ENCODE measurements at places on chromosomes 7 and 10.

GRCh38 chr10:21694631-21695030, 160.6 kb downstream of the MLLT10 start:
- peak; percentile 70 for DNase-seq

- DNase-seq, result no peak
Observed at GRCh38 chr7:76066716-76067503, 19.0 kb downstream of the MDH2 start.

DNA sequence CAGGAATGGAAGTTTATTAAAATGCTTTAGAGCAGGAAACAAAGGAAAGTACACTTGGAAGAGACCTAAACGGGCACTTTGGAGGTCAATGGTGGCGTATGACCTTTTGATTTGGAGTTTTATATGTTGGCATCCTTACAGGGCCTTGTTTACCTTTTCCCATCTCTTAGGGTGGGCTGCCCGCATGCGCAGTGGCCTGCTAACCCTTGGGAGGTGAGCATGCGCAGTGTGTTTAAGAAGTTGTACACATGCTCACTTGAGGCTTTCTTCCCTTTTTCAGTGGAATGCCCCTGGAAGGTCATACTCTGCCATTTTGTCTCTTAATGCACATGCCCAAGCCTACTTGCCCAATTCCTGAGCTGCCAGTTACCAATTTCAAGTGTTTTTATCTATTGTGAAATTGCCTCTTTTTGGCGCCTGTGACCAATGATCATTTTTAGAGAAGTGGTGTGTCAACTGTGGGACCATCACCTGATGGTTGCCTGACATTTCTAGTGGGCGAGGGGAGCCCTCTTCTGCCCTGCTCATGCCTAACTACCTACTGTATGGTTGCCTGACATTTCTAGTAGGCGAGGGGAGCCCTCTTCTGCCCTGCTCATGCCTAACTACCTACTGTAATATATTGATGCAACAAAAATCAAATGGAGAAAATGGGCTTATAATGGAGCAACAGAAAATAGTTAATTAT, 138.0 kb downstream of the PPP1R9A start:
- no peak for DNase-seq

GRCh38 chr10:86944907-86945306, 12.5 kb downstream of the MMRN2 start:
- no peak for DNase-seq

DNA sequence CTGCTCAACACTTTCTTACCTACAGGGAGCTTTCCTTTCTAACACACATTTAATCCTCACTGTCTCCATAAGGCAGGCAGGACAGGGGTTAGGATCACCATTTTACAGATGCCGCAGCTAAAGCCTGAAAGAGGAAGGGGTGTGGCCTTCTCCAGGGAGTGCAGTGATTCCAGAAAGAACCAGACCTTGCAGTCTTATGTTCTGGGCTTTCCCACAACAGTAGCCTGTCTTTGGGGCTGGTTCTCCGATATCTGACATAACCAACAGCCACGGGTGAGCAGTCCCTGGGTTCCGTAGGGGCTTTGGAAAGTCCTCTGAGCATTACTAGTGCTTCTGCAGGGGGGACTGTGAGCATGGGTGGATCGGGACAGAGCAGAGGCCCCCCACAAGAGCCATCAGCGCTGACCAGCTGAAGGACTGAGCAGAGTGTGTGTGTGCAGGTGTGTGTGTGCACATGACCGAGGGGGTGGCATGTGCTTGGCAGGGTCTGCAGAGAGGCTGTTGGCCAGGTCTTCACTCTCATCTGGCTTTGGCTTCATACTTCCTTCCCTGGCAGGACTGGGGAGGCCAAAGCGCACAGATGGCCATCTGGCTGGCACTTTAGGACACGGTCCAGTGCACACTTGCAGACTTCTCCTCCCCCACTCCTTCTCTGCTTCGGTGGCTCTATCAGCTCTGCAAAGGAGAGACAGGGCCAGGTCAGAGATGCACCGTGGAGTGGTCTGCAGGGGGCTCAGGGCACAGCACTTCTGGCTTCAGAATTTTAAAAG, 400.3 kb downstream of the RPS24 start:
- DNase-seq, result no peak

DNA sequence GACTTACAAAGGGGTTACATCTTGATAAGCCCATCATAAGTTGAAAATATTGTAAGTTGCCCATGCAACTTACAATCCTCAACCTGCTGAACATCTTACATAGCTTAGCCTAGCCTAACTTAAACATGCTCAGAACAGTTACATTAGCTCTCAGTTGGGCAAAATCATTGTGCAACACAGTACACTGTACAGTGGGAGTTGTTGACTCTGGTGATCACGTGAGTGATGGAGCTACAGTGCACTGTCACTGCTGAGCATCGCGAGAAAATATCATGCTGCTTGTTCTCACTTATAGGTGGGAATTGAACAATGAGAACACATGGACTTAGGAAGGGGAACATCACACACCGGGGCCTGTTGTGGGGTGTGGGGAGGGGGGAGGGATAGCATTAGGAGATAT, 214.9 kb upstream of the ZMIZ1 start:
- DNase-seq, result no peak

DNA sequence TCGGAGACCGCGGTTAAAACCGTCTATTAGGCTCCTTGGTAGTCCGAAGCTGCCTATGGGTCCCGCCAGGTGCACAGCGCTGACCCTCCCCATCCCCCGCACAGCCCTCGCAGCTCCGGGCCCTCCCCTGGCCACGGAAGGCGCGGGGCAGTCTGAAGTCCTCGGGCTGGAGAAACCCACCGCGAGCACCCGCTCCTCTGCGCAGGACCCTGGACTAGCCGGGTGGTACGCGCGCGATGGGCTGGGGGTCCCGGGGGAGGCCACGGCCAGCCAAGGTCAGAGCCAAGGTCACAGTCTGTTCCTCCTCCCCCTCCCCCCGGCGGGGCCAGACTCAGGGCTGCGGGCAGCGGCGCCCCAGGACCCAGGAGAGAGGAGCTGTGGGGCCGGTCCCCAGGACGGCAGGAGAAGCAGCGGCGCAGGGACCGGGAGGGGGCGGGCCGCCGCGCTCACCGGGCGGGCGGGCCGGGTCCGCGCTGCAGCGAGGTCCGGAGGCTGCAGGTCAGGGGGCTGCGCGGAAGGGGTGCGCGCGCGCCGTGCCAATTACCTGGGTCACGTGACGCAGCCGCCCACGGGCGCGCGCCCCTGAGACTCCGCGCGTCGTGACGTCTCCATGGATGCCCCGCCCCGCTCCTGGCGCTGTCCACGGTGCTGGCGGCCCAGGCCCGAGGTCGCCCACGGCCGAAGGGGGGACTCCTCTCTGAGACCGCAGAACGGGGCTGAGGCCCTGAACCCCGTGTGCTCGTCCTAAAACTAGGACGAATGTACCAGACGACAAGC, at the start of gene OGDHL:
OGDHL (minus strand) TSS at position 535 of the 777 bp plus-strand sequence. CDS start 3,731 bp downstream, outside the sequence.
- DNase-seq, result peak; percentile 79

DNA sequence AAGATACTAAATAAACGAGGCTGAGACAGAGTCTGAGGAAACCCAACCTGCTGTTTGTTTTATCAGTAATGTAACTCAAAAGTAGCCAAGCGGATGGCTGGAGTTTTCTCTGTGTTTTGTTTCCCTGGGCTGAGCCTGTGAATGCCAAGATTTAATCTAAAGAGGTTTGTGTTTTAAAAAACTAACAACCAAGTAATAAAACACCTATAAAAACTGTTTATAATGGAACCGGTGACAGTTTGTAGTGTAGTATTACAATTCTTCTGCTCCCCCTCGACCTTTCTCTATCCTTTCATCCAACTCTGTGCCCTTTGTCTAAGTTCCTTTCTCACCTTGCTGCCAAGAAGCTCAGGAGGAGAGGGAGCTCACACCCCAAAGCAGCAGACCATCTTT, 2.6 kb upstream of the KAT6B start:
- no peak for DNase-seq

DNA sequence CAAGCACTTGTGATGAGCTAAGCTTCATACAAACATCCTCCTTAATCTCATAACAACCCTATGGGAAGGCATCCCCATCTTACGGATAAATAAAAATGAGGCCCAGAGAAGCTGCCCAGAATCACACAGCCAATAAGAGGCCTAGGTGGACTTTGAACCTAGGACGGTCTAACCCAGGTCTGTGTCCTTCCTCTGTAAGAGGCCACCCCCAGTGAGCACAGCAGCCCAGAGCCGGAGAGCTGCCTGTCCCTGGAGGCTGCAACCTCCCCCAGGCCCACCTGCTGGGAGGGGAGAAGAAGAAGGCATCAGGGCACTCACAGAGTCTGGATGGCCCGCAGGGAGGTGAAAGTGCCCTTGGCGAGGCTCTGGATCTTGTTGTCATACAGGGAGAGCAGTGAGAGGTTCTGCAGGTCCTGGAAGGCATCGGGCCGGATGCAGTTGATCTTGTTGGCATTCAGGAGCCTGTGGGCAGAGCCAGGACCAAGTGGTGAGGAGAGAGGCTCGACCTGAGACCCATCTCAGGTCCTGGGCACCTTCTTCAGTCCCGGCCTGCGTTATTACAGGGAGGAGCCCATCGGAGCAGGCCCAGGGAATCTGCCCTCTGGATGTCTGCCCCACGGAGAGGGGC, 129.6 kb downstream of the SLIT1 start:
- no peak for DNase-seq

- DNase-seq, result no peak
Observed at GRCh38 chr10:59971915-59972314, 65.6 kb upstream of the CCDC6 start.

- DNase-seq, result peak; percentile 76
Observed at GRCh38 chr7:93890464-93891068, at the start of gene TFPI2. TFPI2 (minus strand) TSS chr7:93890753; CDS start chr7:93890678, 75 bp downstream.

DNA sequence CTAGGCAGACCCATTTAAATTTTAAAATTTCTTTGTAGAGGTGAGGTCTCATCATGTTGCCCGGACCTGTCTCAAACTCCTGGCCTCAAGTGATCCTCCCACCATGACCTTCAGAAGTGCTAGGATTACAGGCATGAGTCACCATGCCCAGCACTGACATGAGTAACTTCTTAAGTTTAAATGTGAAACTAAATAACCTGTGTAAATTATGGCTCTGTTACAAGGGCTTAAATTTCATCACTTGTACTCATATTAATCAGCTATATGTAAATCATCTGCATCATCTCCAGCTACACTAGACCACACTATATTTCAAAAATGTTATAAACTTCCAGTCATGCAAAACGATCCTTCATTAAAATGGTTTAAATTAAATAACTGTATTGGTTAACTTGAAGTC, 56.1 kb downstream of the ATAD1 start:
- no peak for DNase-seq

- DNase-seq, result no peak
Observed at GRCh38 chr7:105648561-105649401, 67.5 kb upstream of the EFCAB10 start.

GRCh38 chr7:123948136-123948535, 23.1 kb downstream of the SPAM1 start:
- no peak for DNase-seq
